Astrocyte (in vitro differentiated cells and primary cell): ENCODE measurements at places on chromosomes 1 and 21.

DNA sequence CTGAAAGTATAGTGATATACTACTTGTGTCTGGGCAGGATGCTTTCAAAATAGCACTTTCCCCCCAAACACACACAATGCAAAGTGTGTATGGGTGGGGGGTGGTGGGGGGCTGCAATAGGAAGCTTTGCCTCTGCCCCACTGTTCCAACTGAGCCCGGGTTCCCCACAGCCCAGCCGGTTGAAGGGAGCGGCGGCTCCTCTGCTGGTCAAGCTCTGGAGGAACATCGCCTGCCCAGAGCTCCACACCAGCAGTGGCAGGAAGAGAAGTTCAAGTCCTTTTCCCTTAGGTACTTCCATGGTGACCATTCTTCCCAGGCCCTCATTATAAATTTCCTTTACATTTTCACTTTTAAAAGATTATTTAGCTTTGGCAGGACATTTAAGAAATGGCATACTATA, 74.9 kb downstream of the CAPZB start:
- DNase-seq: no peak

DNA sequence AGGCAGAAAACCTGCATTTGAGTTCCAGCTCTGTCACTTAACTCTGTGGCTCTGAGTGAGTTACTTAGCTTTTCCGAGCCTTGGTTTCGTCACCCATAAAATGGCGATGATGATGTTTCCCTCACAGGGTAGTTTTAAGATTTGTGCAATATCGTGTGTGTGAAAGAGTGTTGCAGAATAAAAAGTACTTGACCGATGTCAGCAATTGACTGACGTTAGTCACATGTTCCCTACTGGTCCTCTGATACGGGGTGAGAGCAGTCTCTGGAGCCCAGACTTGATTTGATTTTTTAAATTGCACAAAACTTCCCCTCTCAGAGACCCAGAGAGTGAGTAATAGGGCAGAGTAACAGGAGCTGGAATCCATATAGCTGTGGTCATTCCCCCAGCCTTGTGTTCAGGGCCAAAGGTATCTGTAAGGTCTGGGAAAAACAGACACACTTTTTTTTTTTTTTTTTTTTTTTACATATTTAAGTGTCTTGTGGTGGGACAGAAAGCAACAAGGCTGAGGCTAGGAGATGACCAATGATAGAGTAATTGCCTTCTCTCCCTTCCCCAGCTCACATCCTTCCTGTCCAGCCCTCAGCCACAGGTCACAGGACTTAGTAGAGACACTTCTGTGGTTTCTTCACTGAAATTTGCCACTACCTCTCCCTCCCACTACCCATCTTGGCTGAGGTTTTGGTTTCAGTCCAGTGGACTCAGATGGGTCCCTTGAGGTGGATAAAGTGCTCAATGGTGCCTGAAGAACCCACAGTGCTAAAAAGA, 2.0 kb downstream of the FCER1G start:
- peak; percentile 75 for DNase-seq

DNA sequence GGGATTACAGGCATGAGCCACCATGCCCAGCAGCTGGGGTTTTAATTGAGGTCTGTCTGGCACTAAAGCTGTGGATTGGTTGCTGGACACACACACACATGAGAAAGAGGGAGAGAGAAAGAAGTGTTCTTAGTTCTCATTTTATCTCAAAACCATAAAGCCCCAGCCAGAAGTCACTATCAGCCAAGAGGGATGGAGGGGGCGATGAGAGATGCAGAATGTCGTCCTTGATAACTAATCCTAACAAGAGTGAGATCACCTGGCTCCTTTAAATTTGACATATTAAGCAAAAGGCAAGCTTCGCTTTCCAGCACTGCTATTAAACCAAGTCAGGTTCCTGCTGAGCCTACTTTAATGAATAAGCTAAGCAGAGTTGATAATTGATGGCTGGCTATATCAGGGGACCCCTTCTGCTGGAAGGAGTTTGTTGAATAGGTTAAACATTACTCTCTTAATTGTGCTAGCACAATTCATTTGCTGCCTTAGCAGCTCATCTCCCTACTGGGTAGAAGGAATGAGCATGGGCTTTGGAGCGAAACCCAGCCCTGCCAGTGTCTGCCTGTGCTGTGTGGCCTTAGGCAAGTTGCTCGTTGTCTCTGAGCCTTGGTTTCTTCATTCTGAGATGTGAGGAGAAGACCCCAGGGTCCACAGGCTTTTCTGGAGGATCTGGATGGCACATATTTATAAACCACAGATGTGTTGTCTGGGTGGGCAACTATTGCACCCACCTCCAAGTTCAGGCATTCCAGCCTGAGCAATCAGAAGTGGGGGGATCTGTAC, 50.8 kb downstream of the ALPL start:
- no peak for DNase-seq

DNA sequence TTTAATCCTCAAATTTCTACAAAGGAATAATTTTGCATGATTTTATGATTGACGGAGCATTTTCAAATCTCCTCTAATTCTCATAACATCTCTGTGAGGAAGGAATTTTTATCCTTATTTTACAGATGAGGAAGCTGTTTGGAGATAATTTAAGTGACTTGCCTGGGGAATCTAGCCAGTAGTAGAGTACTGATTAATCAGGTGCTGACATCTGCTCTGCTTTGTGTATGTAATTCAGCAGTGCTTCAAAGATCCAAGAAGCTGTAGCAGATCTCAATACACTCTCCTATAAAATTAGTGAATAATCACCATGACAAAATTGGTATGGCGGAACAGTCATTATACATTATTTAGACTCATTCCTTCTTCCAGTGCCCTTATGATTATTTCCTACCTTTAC, 46.0 kb downstream of the DPH5 start:
- DNase-seq: no peak

- no peak for DNase-seq
Measured at GRCh38 chr1:226425431-226426031, 17.6 kb upstream of the PARP1 start.
